ENCODE measurements at places on chromosomes 12 and 14. TPM values are rescaled to one million over a fixed set of nuclear protein-coding genes. Genes with fewer than 3 reads are reported as not detected.

The PTPRO gene
- total RNA-seq = 2.6 TPM

The RPL10L gene
- total RNA-seq = not detected

The MYO1H gene
- total RNA-seq = not detected

The TMTC1 gene
- 33.6 TPM for total RNA-seq

The NELL2 gene
- 15.9 TPM for total RNA-seq

The AKAP6 gene
- 27.1 TPM for total RNA-seq

The NID2 gene
- 9.7 TPM for total RNA-seq

The WNT1 gene
- total RNA-seq = 0.15 TPM

The RFX4 gene
- not detected for total RNA-seq

The ALKBH2 gene
- total RNA-seq = 18.2 TPM

- H3K36me3 ChIP-seq = no peaks in the 10 kb centered on the region
- no peaks in the 10 kb centered on the region for H3K27me3 ChIP-seq
- H3K27ac ChIP-seq = no peak overlapping the region
- H3K4me1 ChIP-seq = peaks cover 17% of the 10 kb centered on the region
- DNase-seq = no peak
These were observed 10.9 kb downstream of the CCDC85C start for GRCh38 chr14:99592933-99593753.

- H3K27me3 ChIP-seq = no peaks in the 10 kb centered on the region
- H3K36me3 ChIP-seq = no peaks in the 10 kb centered on the region
- DNase-seq = no peak
- peaks cover 4% of the 10 kb centered on the region for H3K4me1 ChIP-seq
- no peak overlapping the region for H3K4me3 ChIP-seq
These were observed 155.1 kb upstream of the BTG1 start for GRCh38 chr12:92300777-92301176.

GRCh38 chr14:68628605-68629310 is 164.1 kb downstream of the ZFP36L1 start:
- no peak overlapping the region for H3K27ac ChIP-seq
- H3K4me3 ChIP-seq = no peak overlapping the region
- peak; percentile 66 for DNase-seq
- H3K4me1 ChIP-seq = peaks cover 10% of the 10 kb centered on the region
- H3K36me3 ChIP-seq = no peaks in the 10 kb centered on the region

- no peak overlapping the region for H3K4me3 ChIP-seq
- DNase-seq = peak; percentile 22
- H3K36me3 ChIP-seq = no peaks in the 10 kb centered on the region
- H3K27ac ChIP-seq = no peak overlapping the region
These were observed 128.1 kb upstream of the HMGA2 start for GRCh38 chr12:65696227-65696626.

DNA sequence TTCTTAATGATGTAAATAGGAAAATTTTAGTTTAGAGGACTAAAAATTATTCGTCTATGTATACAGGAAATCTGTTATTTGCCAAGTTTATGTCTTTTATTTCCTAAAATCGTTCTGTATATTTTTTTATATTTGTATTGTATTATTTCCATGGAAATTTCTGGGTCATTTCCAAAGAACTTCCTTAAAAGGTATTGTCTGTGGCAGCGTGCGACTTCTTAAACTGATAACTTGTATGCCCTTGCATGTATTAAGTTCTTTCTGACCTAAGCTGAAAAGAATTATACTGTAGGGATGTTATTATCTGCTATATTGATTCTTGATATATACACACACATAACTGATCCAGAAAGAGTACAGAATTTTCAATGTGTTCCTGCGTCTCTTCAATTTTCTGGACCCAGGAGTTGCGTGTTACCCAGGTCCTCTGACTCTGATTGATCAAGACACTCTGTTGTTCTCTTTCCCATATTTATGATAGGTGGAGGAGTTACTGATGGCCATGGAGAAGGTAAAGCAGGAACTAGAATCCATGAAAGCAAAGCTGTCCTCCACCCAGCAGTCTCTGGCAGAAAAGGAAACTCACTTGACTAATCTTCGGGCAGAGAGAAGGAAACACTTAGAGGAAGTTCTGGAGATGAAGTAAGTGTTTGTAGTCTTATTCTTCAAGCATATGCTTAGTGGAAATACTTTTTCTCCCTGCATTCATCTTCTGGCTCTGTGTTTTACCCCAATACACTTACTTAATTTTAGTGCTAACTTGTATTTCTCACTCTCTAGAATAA is 298.5 kb downstream of the ERC1 start:
- no peaks in the 10 kb centered on the region for H3K36me3 ChIP-seq
- H3K27me3 ChIP-seq = no peaks in the 10 kb centered on the region
- no peak overlapping the region for H3K4me3 ChIP-seq
- no peak overlapping the region for H3K27ac ChIP-seq
- H3K4me1 ChIP-seq = no peaks in the 10 kb centered on the region

DNA sequence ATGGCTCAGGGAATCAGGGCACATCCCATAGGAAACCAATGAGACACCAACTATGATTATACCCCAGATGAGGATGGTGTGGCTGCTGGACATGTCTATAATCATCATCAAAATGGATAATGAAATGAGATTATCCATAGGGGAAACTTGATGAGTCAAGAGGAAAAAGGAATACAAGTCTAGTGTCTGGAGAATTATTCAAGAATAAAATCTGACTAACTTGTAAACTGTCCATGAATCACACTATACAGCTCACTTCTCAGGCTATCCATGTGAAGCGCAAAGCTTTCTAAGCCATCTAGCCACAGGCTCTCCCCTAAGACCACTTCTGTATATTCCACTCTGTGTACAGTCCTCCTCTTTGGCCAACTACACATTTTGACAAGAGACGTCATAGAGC is 52.5 kb downstream of the DUSP16 start:
- no peak overlapping the region for H3K27ac ChIP-seq
- no peak overlapping the region for H3K4me3 ChIP-seq
- no peak for DNase-seq
- peaks cover 14% of the 10 kb centered on the region for H3K4me1 ChIP-seq
- H3K36me3 ChIP-seq = peaks cover 9% of the 10 kb centered on the region

DNA sequence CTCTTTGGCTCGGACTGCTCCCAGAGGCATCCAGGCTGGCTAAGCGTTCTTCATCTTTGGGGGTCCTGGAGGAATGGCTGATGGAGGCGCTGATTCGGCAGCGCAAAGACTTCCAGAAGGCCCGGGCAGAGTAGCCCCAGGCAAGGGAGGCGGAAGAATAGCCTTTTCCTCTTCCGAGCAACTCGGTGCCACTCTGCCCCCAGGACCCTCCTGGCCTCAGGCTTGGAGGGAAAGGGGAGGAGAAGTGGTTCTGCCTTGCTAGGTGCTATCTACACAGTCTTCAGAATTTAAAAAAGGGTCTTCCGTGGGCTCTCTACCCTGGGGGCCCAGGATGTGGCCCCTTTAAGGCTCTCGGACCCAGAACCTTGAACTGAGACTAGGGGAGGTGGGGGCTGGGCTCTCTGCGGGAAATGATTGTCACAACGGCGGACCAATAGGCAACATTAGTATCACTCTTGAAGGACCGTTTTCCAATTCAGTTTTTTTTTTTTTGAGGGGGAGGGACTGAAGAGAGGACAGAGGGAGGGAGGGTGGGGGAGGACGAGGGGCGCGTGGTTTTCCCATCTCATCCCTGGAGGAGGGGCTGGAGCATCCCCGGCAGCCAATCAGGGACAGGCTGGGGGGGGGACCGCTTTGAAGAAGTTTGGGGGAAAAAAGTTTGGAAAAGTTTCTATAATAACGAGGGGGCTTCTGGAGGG is at the start of gene NFATC4:
Gene NFATC4, plus strand, starts transcription at position 671 of the 698 bp plus-strand sequence. CDS start 157 bp downstream, outside the sequence.
- peak; percentile 98 for DNase-seq
- peak within 1 kb of the TSS; percentile 33 for H3K4me3 ChIP-seq

DNA sequence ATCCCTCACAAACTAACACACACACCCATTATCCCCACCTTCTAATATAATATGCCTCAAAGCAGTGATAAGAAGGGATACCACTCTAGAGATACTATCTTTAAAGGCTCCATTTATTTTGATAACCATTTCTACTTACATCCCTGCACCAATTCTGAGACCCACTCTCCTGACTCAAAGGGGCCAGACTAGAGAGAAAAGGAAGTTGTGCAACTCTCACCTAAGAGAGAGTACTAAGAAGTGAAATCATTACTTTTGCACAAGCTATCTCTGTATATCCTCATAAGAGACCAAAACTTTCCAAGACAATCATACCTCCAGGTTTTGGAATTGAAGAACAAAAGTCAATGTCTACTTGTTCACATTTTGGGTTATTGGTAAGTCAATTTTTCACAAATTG is 45.4 kb upstream of the USP15 start:
- H3K4me1 ChIP-seq = no peaks in the 10 kb centered on the region
- H3K36me3 ChIP-seq = no peaks in the 10 kb centered on the region
- H3K27me3 ChIP-seq = no peaks in the 10 kb centered on the region
- no peak overlapping the region for H3K27ac ChIP-seq
- DNase-seq = no peak
- H3K4me3 ChIP-seq = no peak overlapping the region

GRCh38 chr14:56829151-56829550 is 18.9 kb upstream of the OTX2 start:
- H3K36me3 ChIP-seq = no peaks in the 10 kb centered on the region
- H3K27me3 ChIP-seq = no peaks in the 10 kb centered on the region

DNA sequence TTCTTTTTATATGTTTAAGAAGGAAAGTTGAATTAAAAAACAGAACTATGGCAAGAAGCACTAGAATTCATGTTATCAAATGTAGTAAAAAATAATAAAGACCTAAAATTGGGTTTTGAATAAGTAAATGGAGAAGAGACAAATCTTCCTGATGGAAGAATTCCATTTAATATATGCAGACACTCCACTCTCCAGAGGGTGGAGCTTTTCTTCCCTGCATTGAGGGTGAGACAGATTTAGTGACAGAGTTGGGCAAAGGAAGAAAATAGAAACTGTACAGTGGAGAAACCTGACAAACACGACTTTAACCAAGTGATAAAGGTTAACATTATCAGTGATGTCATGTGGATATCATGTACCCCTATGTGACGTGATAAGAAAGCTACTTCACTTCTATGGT is 217.6 kb downstream of the PRKD1 start:
- H3K27ac ChIP-seq = no peak overlapping the region
- no peak overlapping the region for H3K4me3 ChIP-seq
- no peak for DNase-seq

DNA sequence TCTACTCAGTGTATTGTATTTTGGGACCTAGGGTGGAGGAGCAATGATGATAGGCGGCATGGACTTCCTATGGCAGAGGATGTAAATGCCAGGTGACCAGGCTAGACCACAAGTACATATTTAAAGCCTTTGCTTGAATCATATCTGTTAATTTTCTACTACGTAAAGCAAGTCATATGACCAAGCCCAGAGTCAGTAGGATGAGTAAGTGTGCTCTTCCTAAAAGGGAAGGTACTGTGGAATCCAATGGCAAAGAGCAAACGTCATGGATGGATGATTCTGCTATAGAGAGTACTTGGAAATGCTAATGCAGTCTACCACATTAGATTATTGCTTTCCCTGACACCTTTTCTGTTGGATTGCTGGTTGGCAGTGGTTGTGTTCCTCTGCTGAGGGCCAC is 16.8 kb downstream of the GPATCH2L start:
- H3K4me3 ChIP-seq = no peak overlapping the region
- H3K27me3 ChIP-seq = no peaks in the 10 kb centered on the region
- no peak for DNase-seq
- H3K4me1 ChIP-seq = no peaks in the 10 kb centered on the region

GRCh38 chr12:119225454-119225853 is 46.7 kb downstream of the HSPB8 start:
- no peaks in the 10 kb centered on the region for H3K27me3 ChIP-seq
- H3K4me3 ChIP-seq = no peak overlapping the region
- no peaks in the 10 kb centered on the region for H3K36me3 ChIP-seq
- H3K27ac ChIP-seq = no peak overlapping the region
- peaks cover 3% of the 10 kb centered on the region for H3K4me1 ChIP-seq

GRCh38 chr14:32427726-32428528 is 98.8 kb downstream of the AKAP6 start:
- no peaks in the 10 kb centered on the region for H3K36me3 ChIP-seq
- no peak overlapping the region for H3K27ac ChIP-seq
- H3K4me3 ChIP-seq = no peak overlapping the region
- peak; percentile 72 for DNase-seq
- peaks cover 5% of the 10 kb centered on the region for H3K4me1 ChIP-seq

- no peak overlapping the region for H3K27ac ChIP-seq
- peaks cover 8% of the 10 kb centered on the region for H3K27me3 ChIP-seq
- no peak overlapping the region for H3K4me3 ChIP-seq
- H3K36me3 ChIP-seq = no peaks in the 10 kb centered on the region
- DNase-seq = no peak
These were observed 7.6 kb downstream of the ASCL4 start for GRCh38 chr12:107782067-107782466.

DNA sequence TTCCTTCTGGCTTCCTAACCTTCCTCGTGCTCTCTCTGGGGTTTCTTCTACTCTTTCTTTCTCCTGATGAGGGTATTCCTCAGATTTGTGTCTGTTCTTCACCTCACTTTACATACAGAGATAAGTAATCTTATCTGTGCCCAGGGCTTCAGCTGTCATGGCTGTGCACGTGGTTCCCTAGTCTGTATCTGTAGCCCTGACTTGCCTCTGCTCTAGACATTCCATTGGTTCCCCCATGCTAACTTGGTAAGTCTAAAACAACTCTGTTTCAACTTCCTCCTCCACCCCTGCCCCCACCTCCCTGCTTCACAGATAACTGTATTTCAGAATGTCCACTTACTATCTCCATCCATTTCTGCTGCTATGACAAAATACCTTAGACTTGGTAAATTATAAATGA is 10.8 kb downstream of the DIP2B start:
- no peak for DNase-seq
- no peaks in the 10 kb centered on the region for H3K36me3 ChIP-seq
- H3K27ac ChIP-seq = no peak overlapping the region
- H3K27me3 ChIP-seq = no peaks in the 10 kb centered on the region

- no peaks in the 10 kb centered on the region for H3K4me1 ChIP-seq
- H3K27ac ChIP-seq = no peak overlapping the region
- H3K36me3 ChIP-seq = no peaks in the 10 kb centered on the region
- no peaks in the 10 kb centered on the region for H3K27me3 ChIP-seq
These were observed 92.6 kb upstream of the PRKD1 start for GRCh38 chr14:30020271-30020670.

DNA sequence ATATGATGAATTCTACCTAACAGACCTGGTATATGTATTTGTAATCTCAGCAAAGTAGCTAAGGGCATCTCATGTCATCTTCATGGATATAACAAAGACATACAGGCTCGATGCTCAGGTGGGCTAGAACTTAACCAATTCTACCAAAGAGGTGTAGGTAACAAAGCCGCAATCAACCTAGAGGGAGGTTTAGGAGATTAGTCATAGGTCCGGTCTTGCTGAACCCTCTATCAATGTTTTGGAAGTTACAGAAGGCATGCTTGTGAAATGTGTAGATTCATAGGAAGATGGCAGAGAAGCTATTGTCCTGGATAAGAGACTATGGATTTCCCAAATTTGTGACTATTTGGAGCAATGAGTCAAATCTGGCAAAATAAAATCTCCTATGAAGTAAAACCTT is 42.6 kb upstream of the SYCP3 start:
- no peak for DNase-seq
- no peaks in the 10 kb centered on the region for H3K27me3 ChIP-seq
- no peaks in the 10 kb centered on the region for H3K36me3 ChIP-seq
- no peak overlapping the region for H3K27ac ChIP-seq
- no peak overlapping the region for H3K4me3 ChIP-seq

Data from lung (tissue), 17 donors.